ENCODE measurements at places on chromosomes 7 and 10. TPM values are rescaled to one million over a fixed set of nuclear protein-coding genes. Genes with fewer than 3 reads are reported as not detected.

- peaks cover 3% of the 10 kb centered on the region for H3K36me3 ChIP-seq
- H3K27ac ChIP-seq = no peak overlapping the region
- H3K27me3 ChIP-seq = no peaks in the 10 kb centered on the region
These were observed 20.7 kb downstream of the SKAP2 start for GRCh38 chr7:26843705-26844104.

- no peak for DNase-seq
- H3K4me1 ChIP-seq = no peaks in the 10 kb centered on the region
- no peak overlapping the region for H3K4me3 ChIP-seq
- no peaks in the 10 kb centered on the region for H3K36me3 ChIP-seq
- no peak overlapping the region for H3K27ac ChIP-seq
- peaks cover 13% of the 10 kb centered on the region for H3K27me3 ChIP-seq
These were observed 15.1 kb upstream of the ATE1 start for GRCh38 chr10:121942749-121943416.

- DNase-seq = no peak
- no peaks in the 10 kb centered on the region for H3K27me3 ChIP-seq
- no peak overlapping the region for H3K27ac ChIP-seq
These were observed 552.2 kb upstream of the FZD8 start for GRCh38 chr10:36194276-36194675.

Gene SPDYE5
- total RNA-seq = not detected

Gene VAX1
- total RNA-seq = not detected

Gene SLC26A5
- not detected for total RNA-seq

DNA sequence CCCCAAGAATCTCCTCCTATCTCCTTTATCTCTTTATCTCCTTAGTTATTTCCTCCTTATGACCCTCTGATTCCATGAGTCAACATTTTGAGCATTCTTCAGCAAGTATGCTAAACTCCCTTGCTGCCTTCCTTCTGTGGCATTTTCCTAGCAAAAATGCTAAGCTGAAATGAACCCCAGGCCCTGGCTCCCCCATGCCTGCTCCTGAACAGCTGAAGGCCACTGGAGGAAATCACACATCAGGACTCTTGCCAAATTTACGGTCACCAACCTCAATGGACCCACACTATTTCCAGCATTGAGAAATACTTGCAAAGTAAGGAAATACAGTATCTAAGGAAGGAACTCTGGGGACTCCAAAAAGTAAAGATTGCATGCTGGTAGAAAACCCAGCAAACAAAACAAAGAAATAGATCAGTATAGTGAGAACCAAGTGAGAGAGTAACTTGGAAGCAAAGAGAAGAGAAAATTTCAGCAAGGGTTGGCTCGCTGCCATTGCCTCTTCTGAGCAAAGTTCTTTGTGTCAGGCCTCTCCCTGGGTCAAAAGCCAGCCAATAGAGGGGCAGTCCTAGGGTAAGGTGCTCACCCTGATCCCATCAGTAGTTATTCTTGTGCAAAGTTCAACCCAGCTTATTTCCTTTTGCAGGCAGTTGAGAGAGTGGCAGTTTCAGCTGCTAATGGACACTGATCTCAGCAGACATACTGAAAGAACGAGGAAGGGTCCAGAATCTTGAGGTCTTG lies 5.1 kb upstream of the PLEKHS1 start:
- peaks cover 28% of the 10 kb centered on the region for H3K27me3 ChIP-seq
- H3K27ac ChIP-seq = no peak overlapping the region
- no peaks in the 10 kb centered on the region for H3K4me1 ChIP-seq
- no peak overlapping the region for H3K4me3 ChIP-seq
- no peak for DNase-seq

- no peak overlapping the region for H3K4me3 ChIP-seq
- no peaks in the 10 kb centered on the region for H3K36me3 ChIP-seq
- H3K4me1 ChIP-seq = no peaks in the 10 kb centered on the region
These were observed 962.5 kb downstream of the CNTNAP2 start for GRCh38 chr7:147079083-147079482.

DNA sequence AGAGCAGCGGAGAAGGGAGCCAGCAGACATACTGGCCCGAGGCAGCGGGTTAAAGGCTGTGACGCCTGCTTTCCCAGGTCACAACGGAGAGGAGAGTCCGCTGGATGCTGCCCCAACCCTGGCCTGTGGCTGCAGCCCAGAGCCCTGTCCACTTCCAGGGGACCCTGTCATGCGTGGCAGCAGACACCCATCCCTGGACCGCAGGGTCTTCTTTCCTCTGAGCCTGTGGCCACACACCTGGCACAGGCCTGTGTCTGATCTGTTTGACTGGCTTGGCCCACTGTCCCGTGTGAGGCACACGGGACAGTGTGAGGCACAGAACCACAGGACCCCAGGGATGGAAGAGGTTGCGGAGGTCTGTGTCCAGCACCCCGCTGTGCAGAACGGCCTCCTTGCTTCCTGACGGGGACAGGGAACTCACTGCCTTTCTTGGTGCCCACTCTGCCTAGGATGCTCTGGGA lies 42.4 kb downstream of the INSIG1 start:
- peaks cover 14% of the 10 kb centered on the region for H3K4me1 ChIP-seq
- no peaks in the 10 kb centered on the region for H3K36me3 ChIP-seq
- DNase-seq = no peak
- H3K4me3 ChIP-seq = no peak overlapping the region

All from activated CD8-positive, alpha-beta memory T cell treated with anti-CD3 and anti-CD28 coated beads, Interleukin-2, amount 10 ng/mL, durations not matched to agents 7 days and 5 days (primary cell).